Fibroblast of skin of left quadriceps (primary cell): ENCODE measurements at places on chromosomes 7 and 10.

DNA sequence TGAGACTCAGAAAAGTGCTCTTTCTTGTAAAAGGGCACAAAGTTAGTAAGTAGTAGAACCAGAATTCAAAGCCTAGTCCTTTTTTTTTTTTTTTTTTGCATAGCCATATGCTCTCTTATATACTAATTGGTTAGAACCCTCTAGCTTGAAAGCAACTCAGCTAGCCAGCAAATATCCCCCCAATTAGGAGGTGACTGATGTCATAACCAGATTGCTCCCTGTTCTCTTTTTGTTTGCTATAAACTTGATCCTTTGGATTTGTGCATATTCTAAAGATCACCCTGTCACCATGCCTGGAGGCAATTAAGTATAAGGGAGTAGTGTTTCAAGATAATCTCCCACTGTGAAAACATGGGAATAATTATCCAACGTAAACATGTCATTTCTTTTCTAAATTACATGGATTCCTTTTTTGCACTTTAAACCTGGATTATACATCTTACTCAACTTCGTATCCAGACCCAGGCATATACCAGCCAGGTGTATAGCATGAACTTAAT lies 963.4 kb downstream of the CNTNAP2 start:
- DNase-seq, result peak; percentile 9

DNA sequence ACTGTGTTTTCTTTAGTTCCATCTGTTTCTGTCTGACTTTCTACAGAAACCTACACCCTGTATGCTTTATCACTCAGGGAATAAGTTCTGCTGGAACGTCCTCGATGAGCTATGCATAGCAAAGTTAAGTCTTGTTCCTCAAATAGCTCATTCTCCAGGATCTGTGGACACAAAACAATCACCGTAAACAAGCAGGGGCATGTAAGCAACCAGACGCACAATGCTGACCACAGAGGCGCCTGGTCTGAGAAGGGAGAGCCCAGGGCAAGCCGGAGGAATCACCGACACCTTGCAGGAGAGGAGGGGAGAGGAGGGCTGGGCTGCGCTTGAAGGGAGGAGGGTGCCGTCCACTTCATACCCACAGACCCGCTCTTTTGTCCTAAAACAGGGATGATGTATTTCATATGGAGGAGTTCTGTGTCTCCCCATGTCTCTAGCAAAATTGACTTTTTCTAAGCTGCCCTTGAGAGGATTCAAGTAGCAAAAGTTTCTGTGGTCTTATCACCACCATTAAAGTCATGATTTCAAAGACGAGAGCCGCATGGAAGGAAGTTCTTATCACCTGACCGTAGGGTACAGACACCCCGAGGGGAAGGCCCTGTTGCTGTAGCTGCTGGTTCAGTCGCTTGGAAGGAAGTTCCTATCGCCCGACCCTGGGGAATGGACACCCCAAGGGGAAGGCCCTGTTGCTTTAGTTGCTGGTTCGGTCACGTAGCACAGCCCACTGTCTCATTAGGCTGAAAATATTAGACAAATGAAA lies 14.3 kb downstream of the CALML3 start:
- DNase-seq, result no peak

GRCh38 chr10:82206831-82207230 lies 331.8 kb downstream of the NRG3 start:
- DNase-seq, result no peak

DNA sequence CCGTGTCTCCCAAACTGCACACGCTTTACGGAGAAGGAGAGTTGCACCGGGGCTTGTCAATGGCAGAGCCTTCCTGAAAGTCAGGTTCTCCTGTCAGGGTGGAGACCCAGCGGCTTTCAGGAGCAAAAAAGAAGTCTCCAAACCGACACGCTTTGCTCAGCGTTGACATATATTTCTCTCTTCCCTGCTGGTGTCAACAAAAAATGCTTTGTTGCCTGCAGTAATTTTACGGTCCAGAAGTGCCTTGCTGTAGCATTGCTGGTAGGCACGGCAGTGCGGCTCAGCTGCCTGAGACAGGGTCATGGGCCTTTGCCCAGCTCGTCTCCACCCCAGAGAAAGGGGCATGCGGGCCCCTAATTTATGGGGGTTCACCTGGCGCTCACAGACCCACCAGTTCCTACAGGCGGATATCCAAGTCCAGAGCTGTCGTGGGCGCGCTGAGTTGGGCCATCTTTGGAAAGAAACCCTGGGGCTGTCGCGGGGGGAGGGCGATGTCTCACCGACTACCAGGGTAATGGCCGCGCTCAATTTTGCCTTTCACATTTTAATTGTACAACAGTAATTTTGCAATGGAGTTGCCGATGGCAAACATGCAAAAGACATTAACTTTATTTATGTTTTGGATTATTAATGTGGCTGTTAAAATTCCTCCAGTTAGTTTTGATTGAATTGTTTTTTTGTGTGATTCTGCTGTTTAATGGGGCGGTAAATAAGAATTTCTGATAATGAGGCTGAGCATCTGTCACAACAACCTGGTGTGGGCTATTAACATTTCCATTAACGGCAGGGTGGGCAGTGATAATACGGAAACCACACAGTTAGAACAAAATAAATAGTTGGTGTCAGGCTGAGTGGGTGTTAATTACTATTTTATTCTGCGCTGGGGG lies 478.2 kb upstream of the FOXK1 start:
- no peak for DNase-seq

DNA sequence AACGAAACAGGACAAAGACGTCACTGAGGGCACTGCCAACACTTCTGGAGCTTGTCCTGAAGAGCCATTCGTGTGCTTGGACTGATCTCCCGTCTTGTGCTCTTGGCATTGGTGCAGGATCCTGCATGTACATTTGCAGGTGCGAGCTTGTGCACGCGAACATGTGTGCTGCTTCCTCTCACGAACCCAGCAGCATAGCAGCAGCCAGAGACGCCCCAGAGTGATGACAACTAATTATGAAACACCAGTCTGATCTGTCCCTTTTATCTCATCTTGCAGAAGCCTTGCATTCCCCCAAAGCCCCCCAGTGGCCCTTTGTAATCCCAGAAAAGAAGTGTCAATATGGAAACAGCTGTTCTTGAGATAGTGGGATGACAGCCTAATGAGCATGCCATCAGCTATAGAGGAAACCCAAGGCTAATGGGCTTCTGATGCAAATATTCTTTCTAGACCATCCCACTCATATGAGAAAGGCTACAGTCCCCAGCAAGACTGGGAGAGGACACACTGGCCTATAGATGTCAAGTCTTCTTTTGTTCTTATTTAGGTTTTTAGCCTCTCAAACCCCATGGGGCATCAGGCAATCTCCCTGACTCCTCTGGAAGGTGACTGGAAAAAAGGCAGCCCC lies 310.6 kb downstream of the FRMD4A start:
- DNase-seq, result no peak

DNA sequence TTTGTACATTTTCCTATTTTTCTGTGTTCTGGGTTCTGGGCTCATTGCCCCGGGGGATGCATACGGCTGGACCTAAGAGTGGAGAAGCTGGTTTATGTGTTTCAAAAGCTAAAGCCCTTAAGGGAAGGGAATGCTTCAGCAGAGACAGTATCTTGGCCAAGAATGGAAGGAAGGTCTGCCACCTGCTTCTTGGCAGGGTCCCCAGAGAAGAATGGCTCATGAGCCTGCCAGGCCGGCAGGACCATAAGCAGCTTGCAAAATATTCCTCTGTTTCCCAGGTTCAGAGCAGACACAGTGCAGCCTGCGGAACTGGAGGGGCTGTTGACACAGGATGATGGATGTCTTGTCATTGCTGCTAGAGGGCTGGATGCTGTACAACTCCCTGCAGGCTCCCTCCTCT lies 7.8 kb upstream of the ABHD11 start:
- no peak for DNase-seq

DNA sequence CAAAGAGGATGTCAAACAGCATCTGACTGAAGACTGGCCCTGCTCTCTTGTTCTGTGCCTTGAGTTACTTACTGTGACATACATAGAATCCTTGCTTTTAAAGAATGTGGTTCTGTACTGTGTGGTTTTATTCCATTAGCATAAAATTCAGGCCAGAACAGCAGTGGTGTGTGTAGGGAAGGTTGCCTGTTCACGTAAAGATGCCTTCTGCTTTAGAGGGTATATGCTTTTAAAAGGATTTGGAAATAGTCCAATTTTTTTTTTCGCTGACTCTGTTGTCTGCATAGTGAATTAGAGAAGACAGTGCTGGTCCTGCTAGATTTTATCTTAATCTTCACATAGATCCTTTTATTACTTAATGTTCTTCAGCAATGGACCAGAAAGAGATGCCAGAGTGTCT lies 470.8 kb upstream of the SEMA3A start:
- DNase-seq, result no peak
